ENCODE measurements at places on chromosomes 12 and 14. TPM values are rescaled to one million over a fixed set of nuclear protein-coding genes. Genes with fewer than 3 reads are reported as not detected.

The RTN1 gene
- total RNA-seq: 8.4 TPM

The SMCO2 gene
- total RNA-seq: not detected

The LRTM2 gene
- not detected for total RNA-seq

The IAPP gene
- not detected for total RNA-seq

The TCL1B gene
- total RNA-seq: 0.28 TPM

- DNase-seq: no peak
- peaks cover 43% of the 10 kb centered on the region for H3K36me3 ChIP-seq
- H3K27ac ChIP-seq: no peak overlapping the region
- peaks cover 7% of the 10 kb centered on the region for H3K4me1 ChIP-seq
Measured at GRCh38 chr12:115972241-115972640, 305.3 kb downstream of the MED13L start.

GRCh38 chr12:66035288-66035966, 95.1 kb downstream of the LLPH start:
- peak; percentile 67 for DNase-seq
- no peaks in the 10 kb centered on the region for H3K27me3 ChIP-seq
- H3K4me3 ChIP-seq: no peak overlapping the region

- no peaks in the 10 kb centered on the region for H3K36me3 ChIP-seq
- DNase-seq: no peak
- H3K27me3 ChIP-seq: peaks cover 73% of the 10 kb centered on the region
- H3K27ac ChIP-seq: no peak overlapping the region
- H3K4me3 ChIP-seq: no peak overlapping the region
Measured at GRCh38 chr14:20624495-20625070, 16.9 kb downstream of the OR6S1 start.

GRCh38 chr12:108854451-108855283, 2.7 kb downstream of the SSH1 start:
- H3K27me3 ChIP-seq: peaks cover 5% of the 10 kb centered on the region
- H3K4me1 ChIP-seq: peaks cover 25% of the 10 kb centered on the region
- no peak overlapping the region for H3K4me3 ChIP-seq

GRCh38 chr14:33596211-33597080, 354.4 kb downstream of the EGLN3 start:
- no peak overlapping the region for H3K4me3 ChIP-seq
- no peak overlapping the region for H3K27ac ChIP-seq
- H3K4me1 ChIP-seq: peaks cover 6% of the 10 kb centered on the region
- peak; percentile 29 for DNase-seq
- no peaks in the 10 kb centered on the region for H3K36me3 ChIP-seq

- no peak overlapping the region for H3K27ac ChIP-seq
- peak; percentile 22 for DNase-seq
- no peaks in the 10 kb centered on the region for H3K4me1 ChIP-seq
- no peaks in the 10 kb centered on the region for H3K27me3 ChIP-seq
- peaks cover 15% of the 10 kb centered on the region for H3K36me3 ChIP-seq
Measured at GRCh38 chr12:71605039-71605438, 58.6 kb downstream of the ZFC3H1 start.
